ENCODE measurements at places on chromosomes 1 and 21. TPM values are rescaled to one million over a fixed set of nuclear protein-coding genes. Genes with fewer than 3 reads are reported as not detected.

DNA sequence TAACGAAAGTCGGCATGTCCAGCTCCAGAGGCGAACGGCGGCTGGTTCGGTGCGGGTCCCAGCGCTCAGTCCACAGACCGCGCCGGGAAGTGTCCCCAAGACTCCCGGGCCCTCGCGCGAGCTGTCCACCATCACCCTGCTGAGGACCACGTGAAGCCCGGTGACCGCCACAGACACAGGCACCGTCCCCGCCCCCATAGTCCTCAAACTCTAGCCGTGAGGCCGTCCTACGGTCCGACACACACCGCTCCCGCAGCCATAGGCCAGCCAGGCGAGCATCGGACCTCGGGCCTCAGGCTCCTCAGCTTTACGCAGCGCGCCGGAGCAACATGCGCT is 535 bp downstream of the SETD4 start:
- no peak for DNase-seq

- no peak for DNase-seq
Measured at GRCh38 chr1:78996791-78997190, 9.7 kb downstream of the ADGRL4 start.

CC2D1B gene
- 46.4 TPM for total RNA-seq

PPFIA4 gene
- total RNA-seq, result 33.2 TPM

GRCh38 chr1:8134546-8135235 is 108.6 kb upstream of the ERRFI1 start:
- DNase-seq, result peak; percentile 78

Data from LHCN-M2 (cell line).